Spinal cord (tissue), 10 donors: ENCODE measurements at places on chromosomes 6 and 20. TPM values are rescaled to one million over a fixed set of nuclear protein-coding genes. Genes with fewer than 3 reads are reported as not detected.

DNA sequence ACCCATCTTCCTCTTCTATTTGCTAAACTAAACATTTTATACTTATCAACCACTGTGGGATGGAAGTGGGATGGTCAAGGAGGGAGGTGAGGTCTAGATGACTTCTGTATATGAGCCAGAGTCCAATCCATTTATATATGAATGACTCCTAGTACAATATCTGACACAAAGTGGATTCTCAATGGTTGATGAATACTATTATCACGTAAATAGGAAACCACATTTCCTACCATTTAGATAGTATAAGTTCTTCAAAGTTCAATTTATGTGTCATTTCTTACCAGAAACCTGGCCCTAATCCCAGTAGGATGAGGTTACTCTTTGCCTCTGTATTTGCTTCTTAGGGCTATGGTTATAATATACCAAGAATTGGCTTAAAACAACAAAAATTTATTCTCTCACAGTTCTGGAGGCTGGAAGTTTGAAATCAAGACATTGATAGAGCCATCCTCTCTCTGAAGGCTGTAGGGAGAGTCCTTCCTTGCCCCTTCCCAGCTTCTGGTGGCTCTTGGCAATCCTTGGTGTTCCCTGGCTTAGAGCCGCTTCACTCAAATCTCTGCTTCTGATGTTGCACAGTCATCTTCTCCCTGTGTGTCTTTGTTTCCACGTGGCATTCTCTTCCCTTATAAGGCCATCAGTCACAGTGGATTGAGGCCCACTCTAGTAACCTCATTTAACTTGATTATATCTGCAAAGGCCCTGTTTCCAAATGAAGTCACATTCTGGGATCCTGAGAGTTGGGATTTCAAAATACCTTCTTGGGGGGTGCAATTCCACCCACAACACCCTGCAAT lies 41.0 kb upstream of the RAB23 start:
- no peak for DNase-seq

Gene HLA-DQA2
- total RNA-seq, result not detected

Gene MUCL3
- total RNA-seq, result not detected

Gene DDO
- 0.44 TPM for total RNA-seq

DNA sequence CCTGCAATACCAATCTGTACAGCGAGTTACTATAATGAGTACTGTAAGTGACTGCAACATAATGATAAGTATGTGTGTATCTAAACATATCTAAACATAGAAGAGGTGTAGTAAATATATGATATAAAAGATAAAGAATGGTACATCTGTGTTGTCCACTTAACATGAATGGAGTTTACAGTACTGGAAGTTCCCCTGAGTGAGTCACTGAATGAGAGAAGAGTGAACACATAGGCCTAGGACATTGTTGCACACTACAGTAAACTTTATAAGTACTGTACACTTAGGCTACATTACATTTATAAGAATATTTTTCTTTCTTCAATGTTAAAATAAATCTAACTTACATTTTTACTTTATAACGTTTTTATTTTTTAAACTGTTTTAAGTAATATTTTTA lies 380.4 kb downstream of the MMUT start:
- DNase-seq, result no peak
